Calu3 (cell line): ENCODE measurements at places on chromosomes 11 and 22. TPM values are rescaled to one million over a fixed set of nuclear protein-coding genes. Genes with fewer than 3 reads are reported as not detected.

DNA sequence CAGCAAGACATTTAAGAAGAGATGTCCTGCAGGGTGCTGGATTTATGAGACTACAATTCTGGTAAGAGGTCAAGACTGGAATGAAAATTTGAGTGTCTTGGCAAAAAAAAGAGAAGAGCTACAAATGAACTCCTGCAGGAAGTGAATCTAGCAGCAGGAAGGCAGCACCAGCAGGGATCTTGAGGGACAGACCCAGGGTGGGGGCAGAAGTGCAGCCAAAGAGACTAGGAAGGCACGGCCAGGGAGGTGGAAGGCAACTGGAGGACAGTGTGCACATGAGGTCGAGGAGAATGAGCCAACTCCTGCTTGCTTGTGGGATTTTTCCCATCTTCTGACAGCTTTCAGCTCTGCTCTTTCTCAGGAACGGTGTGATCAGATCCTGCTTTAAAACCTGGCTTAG is 263.2 kb downstream of the BUD13 start:
- H3K27me3 ChIP-seq = peaks cover 79% of the 10 kb centered on the region
- H3K36me3 ChIP-seq = no peaks in the 10 kb centered on the region
- no peak overlapping the region for H3K27ac ChIP-seq
- no peak overlapping the region for H3K4me3 ChIP-seq
- H3K4me1 ChIP-seq = no peaks in the 10 kb centered on the region

GRCh38 chr11:57427727-57428082 is 784 bp upstream of the SLC43A3 start:
- no peak for DNase-seq
- peaks cover 47% of the 10 kb centered on the region for H3K4me1 ChIP-seq
- peak overlapping the region; percentile 78 for H3K4me3 ChIP-seq
- peak overlapping the region; percentile 93 for H3K27ac ChIP-seq
- peaks cover 46% of the 10 kb centered on the region for H3K36me3 ChIP-seq

The APOA5 gene
- not detected in 2 replicates for total RNA-seq

DNA sequence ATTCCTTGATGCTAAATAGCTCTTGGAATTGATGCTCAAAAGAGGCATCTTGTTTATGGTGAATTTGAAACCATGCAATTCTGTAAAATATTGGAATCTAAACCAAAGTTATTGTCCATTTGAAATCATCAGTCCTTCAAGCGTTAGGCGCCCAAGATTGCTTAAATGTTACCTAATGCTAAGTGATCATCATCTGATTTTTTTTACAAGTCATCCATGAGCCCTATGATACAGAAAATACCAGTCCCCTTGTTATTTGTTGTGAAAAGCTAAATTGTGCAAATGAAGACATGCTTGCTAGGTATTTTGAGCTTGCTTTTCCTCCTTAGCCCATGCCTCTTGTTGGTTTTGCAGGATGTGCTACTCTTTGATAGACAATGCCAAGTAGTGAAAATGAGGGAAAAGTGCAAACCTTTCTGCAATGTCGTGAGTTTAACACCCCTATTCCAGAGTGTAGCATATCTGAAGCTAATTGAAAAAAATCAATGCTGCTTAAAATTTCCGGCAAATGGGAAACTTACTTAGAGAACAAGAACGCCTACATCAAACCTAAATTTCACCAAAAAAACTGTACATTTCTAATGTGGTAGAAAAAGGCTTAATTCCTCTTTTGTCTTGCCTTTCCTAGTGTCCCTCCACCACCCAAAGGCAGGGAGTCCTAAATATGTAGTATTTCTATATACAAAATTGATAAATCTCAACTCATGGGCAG is 1.9 kb downstream of the GRK3 start:
- H3K36me3 ChIP-seq = peaks cover 19% of the 10 kb centered on the region
- no peak for DNase-seq
- H3K27ac ChIP-seq = no peak overlapping the region
- peaks cover 32% of the 10 kb centered on the region for H3K27me3 ChIP-seq
- peaks cover 24% of the 10 kb centered on the region for H3K4me1 ChIP-seq

The OR8G5 gene
- not detected in 2 replicates for total RNA-seq

DNA sequence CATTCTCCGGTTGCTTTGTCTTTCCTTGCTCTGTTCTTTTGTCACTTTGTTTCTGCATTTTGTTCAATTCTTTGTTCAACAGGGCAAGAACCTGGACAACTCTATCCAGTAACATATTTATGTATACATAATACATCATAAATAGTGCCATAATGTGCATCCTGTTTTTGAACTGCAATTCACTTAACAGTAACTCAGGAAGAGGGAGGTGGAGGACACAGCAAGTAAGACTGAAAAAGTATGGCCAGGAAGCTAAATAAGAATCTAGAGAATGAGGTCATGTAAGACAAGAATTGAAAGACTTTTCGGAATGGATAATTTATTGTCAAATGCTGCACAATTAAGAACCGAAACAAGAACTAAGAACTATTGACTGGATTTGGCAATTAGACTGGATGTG is 29.2 kb upstream of the CHORDC1 start:
- DNase-seq = no peak
- H3K4me1 ChIP-seq = no peaks in the 10 kb centered on the region
- no peak overlapping the region for H3K27ac ChIP-seq
- H3K36me3 ChIP-seq = no peaks in the 10 kb centered on the region

The OR51B2 gene
- not detected in 2 replicates for total RNA-seq
